Activated CD8-positive, alpha-beta T cell treated with anti-CD3 and anti-CD28 coated beads, Interleukin-2, amount 10 ng/mL, durations not matched to agents 7 days and 5 days (primary cell): ENCODE measurements at places on chromosomes 4 and X. TPM values are rescaled to one million over a fixed set of nuclear protein-coding genes. Genes with fewer than 3 reads are reported as not detected.

DNA sequence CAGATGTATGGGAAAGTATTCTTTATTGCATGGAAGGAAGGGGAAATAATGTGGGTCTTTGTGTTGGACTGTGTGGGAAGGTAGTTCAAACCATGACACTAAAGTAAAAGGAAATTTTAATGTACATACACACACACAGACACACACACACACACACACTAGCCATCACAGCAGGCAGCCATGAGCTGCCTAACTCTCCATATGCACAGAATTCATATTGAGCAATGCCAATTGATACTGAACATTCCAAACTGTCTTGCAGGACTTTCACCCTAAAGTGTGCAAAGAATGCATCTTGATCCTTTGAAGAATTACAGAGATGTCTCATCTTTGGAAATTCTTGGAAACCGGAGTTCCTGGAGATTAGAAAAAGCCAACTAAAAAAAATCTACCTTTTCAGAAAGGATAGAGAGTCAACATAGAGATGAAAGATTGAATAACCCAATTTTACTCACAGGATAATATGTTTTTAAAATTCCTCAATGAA, 120.6 kb upstream of the MBNL3 start:
- DNase-seq, result no peak

DNA sequence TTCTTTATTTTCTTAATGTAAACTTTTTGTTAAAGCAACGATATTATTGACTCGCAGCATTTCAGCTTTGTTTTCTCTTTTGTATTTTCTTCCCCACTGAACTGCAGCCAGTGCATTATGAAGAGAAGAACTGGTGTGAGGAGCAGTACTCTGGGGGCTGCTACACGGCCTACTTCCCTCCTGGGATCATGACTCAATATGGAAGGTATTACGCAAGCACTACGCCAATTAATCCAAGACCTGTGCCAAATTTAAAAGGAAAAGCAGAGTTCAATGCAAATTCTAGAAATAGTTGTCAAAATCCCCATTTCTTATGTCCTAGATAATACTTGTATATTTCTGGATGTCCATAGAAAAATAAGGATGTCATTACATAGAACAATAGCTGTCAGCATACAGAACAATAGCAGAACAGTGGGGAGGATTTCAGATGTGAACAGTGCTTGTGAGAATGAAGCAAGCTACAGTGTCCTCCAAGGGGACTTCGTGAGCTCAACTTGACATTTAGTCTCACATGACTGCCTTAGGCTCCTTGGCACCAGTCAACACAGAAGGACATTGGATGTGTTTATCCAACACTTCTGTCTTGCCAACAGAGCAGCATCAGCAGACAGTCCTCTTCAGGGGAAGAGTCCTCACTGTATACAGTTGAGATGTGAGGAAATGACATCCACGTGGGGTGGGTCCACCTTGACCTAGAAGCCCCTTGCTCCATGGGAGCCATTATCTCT, 85.9 kb downstream of the MAOA start:
- no peak for DNase-seq

GRCh38 chr4:78602334-78602733, 50.8 kb downstream of the ANXA3 start:
- no peak for DNase-seq

GRCh38 chr4:1794809-1795298, 1.8 kb downstream of the FGFR3 start:
- DNase-seq, result no peak

DNA sequence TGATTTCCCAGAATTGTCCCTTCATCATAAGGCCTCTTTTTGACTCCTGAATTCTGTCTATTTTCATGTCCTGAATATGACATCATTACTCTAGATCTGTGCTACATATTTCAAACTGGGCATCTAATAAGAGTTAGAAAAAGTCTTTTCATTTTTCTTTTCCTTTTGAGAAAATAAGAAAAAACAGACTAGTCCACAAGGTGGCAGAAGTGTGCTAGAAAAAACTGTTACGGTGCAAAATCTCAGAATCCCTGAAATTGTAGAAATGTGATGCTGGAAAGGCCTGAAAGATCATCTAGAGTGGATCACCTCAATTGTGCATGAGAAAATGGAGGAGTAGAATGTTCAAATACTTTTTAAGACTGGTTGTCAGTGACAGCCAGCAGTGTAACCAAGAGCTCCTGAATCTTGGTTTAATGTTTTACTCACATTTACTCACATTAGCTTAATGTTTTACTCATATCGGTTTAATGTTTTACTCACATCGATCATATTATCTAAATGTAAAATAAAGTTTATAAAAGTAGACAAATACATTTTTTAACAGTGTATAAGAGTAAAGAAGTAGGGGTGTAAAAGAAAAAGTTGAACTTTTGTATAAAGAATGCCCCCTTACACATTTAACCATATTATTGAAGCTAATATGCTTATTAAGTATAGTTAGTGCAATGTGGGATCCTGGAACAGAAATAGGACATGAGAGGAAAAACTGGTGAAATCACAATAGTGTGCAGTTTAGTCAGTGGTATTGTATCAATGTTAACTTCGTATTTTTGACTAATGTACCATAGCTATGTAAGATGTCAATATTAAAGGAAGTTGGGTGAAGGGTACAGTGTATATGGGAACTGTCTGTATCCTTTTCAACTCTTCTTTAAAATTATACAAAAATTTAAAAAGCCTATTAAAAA, 15.2 kb downstream of the ASB11 start:
- no peak for DNase-seq

The CXorf49 gene
- not detected for total RNA-seq

The STARD8 gene
- total RNA-seq, result 0.55 TPM

DNA sequence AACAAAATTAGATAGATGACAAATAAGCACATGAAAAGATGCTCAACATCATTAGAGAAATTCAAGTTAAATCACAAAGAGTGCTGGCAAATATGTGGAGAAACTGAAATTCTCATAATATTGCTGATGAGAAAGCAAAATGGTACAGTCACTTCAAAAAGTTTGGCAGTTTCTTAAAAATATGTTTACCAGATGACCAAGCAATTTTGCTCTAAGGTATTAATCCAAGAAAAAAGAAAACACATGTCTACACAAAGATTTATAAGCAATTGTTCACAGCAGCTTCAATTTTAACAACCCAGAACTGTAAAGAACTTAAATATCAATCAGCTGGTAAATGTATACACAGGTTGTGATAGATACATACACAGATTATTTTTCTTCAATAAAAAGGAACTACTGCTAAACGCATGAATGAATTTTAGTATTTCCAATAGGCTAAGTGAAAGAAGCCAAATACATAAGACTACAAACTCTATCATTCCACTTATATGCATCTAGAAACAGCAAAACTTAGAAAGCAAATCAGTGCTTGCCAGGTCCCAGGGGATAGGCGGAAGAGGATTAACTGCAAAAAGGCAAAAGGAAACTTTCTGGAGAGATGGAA, 11.7 kb downstream of the OTUD4 start:
- no peak for DNase-seq

DNA sequence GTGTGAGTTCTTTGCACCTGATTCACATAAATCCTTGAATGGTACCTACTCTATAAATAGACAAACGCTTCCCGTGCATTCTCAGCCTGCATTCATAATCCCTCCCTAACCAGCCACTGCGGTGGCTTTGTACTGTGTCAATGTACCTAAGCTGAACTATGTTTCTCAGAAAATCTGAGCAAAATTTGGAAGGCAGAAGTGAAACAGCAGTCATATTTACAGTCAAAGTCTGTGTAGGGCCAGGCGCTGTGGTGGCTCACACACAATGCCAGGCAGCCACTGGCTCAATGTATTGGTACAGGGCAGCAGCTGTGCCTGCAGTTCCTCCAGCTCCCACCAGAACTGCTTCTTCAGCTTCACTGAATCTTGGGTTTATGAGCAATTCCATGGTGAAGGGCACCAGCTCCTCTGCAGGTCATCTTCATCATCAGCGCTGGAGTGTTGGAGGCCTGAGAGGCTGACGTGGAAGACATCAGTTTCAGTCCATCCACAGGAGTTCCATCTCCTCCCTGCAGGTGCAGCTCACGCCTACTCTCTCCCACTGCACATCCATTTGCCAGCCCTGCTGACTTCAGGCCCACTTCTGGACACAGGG, 32.3 kb upstream of the IRF2 start:
- peak; percentile 59 for DNase-seq

DNA sequence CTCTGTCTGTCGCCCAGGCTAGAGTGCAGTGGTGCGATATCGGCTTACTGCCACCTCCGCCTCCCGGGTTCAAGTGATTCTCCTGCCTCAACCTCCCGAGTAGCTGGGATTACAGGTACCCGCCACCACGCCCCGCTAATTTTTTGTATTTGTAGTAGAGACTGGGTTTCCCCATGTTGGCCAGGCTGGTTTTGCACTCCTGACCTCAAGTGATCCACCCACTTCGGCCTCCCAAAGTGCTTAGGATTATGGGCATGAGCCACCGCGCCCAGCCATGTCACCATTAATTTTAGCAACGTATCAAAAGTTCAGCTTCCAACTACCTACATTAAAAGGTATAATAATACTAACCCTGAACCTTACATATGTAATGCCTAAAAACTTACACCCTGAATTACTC, 940 bp upstream of the UTP3 start:
- peak; percentile 29 for DNase-seq

The AR gene
- total RNA-seq, result not detected

DNA sequence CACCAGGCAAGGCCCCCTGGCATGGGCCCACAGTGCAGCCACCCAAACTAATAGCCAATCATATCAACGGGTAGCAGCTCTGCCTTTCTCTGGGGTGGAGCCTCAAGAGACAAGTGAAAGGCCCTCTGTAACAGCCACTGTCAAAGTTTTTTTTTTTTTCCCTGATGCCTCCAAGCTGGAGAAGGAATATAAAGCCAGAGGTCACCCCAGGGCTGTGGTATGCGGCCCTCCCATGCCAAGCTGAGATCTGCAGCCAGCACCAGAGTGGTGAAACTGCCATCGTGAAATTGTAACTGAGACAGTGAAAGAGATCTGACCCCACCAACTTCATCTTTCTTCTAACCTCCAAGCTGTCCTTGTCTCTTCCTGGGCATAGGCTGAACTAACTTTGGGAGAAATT, 407.0 kb downstream of the KLHL4 start:
- no peak for DNase-seq

The CT47B1 gene
- not detected for total RNA-seq

- no peak for DNase-seq
Measured at GRCh38 chr4:94700298-94700697, 57.5 kb upstream of the BMPR1B start.

The USP17L28 gene
- total RNA-seq, result not detected

The CACNA1F gene
- 0.18 TPM for total RNA-seq

DNA sequence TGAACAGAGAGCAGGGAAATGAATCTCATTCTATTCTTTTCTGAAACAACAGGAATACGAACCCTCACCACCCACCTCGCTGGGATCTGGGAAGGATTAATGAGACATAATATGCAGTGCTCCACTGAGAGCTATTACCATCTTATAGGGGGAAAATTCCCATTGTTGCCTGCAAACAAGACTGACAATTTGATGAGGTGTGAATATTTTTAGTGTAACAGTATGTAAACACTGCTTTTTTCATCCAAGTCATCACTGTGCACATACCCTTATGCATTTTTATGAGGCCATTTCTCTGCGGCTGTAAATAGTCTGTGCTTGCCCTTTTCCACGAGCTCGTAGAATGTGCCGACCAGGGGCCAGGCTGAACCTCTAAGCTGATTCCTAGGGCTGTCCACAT, 285.6 kb upstream of the CPEB2 start:
- DNase-seq, result no peak

The SPANXA1 gene
- not detected for total RNA-seq

DNA sequence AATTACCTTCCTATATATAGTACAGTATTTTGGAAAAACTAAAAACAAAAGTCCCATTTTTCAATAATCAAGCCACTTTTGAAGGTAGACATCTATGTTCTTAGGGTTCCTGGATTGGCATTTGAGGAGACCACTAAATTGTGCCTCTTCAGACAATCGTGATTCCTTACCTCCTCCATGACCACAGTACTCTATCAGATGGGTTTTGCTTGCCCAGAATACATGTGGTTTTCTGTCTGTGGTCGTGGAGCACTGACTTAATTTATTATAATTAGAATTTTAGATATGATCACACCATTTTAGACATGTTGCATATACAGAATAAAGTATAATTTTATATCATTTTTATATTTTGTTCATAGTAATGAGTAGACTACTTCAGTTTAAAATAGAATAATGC, 67.9 kb downstream of the NDST3 start:
- DNase-seq, result no peak

- no peak for DNase-seq
Measured at GRCh38 chrX:105331244-105331643, 110.8 kb upstream of the TEX13A start.

- no peak for DNase-seq
Measured at GRCh38 chr4:685679-686412, 3.1 kb downstream of the SLC49A3 start.

The POU4F2 gene
- total RNA-seq, result not detected

The FRAS1 gene
- total RNA-seq, result 0.08 TPM

The TREX2 gene
- 3.6 TPM for total RNA-seq

The ZXDA gene
- 2.9 TPM for total RNA-seq

The GATB gene
- total RNA-seq, result 16.3 TPM

The WDFY3 gene
- total RNA-seq, result not detected

The SYN1 gene
- total RNA-seq, result 0.58 TPM
